ENCODE measurements at places on chromosomes 4 and X.

DNA sequence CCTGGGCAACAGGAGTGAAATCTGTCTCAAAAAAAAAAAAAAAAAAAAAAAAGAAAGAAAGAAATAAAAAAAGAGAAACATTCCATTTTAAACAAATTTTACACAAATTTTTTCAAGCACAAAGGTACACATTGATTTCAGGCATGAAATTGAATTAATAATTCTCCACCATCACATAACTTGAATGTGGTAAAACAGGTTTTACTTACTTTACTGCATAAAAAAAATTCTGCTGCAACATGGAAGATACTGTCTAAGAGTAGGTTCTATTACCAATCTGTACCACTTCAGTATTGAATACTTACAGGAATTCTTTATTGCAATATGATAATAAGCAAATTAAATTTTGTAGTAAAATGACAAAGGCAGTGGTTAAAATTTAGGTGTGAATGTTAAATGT, 271.6 kb upstream of the ARSJ start:
- DNase-seq, result no peak

DNA sequence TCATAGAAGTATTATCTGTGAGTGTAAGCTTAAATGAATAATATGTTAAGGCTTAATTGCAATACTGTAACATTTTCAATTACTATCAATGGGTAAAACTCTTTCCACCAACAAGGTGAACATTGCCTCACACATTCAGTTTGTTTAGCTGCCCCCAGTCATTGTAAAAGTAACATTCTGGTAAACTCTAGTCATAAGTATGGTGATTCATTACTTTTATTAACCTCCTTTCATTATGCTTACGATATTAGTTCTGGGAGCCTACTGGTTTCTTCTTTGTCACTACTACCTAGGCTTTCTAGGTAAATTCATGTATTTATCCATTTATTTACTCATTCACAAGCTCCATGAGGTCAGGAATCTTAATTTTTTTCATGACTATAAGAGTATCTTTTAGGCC, 412.8 kb upstream of the SLIT2 start:
- no peak for DNase-seq

GRCh38 chr4:128454281-128454871, 166.8 kb upstream of the PGRMC2 start:
- peak; percentile 88 for DNase-seq

- no peak for DNase-seq
These were observed 213.6 kb downstream of the HTR2C start for GRCh38 chrX:114797494-114797893.

DNA sequence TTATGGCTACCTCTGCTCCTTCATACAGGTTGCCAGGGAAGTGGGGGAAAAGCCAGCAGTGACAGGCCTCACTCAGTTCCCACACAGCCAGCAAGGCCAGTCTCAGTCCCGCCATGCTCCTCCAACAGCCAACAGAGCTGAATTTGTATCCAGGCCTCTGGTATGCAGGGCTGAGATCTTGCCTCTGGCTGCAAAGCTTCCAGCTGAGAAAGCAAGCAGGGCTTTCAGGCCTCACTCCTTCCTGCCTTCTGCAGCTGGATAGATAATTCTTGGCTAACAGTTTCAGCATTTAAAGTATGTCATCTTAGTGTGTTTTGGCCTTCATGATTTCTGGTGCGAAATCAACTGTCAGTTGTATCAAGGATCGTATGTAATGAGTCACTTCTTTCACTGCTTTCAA, 103.6 kb downstream of the GNL3L start:
- DNase-seq, result peak; percentile 34

DNA sequence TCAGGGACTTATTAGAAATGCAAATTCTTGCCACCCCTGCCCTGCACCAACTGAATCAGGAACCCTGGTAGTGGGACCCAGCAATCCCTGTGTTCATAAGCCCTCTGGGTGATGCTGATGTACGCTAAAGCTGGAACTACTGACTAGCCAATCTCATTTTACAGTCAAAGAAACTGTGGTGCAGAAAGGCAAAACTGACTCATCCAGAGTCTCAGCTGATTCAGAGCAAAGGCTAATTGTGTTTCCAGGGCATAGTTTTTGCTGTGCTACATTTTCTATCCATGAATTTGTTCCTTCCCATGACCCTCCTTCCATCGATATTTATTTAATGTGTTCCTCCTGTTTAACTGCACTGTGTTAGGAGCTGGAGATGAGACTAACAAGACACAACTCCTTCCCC, 207.5 kb downstream of the REPS2 start:
- peak; percentile 63 for DNase-seq

- no peak for DNase-seq
These were observed 332.0 kb downstream of the GRXCR1 start for GRCh38 chr4:43224559-43224958.

DNA sequence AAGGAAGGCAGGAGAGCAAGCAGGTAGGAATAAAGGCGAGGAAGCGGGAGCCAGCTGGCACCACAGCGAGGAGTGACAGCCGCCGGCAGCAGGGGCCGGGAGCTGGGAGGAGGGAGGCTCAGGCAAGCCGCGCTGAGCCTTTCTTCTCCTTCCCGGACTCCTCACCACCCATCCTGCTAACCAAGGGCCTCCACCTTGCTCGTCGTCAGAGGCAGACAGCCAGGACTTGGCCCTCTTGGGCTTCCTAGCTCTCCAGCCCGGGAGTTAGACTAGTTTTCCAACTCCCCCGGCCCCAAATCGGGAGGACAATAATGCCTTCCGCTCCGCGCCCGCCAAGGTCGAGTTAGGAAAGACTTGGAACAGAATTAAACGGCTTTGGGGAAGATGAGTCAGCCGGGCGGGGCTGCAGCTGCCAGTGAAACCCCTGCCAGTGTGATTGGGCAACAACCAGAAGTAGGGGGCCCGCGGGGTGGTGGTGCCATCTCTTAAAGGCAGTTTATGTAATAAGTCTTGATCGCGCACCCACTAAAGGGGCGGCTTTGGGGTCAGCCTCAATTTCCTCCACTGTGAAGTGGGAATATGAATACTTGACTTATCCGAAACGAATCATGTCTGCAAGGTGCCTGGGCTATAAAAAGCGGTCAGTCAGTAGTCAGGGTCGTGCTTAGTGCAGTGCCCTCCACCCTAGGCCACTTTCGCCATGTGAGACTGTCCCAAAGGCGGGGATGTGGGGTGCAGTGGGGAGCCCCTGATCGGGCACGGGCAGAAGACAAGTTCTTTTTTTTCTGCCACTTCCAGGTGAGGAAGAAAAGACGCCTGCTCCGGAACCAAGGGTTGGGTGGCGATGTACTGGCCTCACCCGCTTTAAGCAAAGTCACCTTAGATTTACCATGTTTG, 6.7 kb upstream of the HSD17B10 start:
- peak; percentile 30 for DNase-seq

- no peak for DNase-seq
These were observed 659.0 kb upstream of the GNPDA2 start for GRCh38 chr4:45385306-45385705.

GRCh38 chr4:74152836-74153235, 5.1 kb upstream of the MTHFD2L start:
- DNase-seq, result no peak

DNA sequence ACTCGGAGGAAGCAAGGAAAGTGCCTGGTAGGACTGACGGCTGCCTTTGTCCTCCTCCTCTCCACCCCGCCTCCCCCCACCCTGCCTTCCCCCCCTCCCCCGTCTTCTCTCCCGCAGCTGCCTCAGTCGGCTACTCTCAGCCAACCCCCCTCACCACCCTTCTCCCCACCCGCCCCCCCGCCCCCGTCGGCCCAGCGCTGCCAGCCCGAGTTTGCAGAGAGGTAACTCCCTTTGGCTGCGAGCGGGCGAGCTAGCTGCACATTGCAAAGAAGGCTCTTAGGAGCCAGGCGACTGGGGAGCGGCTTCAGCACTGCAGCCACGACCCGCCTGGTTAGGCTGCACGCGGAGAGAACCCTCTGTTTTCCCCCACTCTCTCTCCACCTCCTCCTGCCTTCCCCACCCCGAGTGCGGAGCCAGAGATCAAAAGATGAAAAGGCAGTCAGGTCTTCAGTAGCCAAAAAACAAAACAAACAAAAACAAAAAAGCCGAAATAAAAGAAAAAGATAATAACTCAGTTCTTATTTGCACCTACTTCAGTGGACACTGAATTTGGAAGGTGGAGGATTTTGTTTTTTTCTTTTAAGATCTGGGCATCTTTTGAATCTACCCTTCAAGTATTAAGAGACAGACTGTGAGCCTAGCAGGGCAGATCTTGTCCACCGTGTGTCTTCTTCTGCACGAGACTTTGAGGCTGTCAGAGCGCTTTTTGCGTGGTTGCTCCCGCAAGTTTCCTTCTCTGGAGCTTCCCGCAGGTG, 637 bp downstream of the AR start:
- no peak for DNase-seq

DNA sequence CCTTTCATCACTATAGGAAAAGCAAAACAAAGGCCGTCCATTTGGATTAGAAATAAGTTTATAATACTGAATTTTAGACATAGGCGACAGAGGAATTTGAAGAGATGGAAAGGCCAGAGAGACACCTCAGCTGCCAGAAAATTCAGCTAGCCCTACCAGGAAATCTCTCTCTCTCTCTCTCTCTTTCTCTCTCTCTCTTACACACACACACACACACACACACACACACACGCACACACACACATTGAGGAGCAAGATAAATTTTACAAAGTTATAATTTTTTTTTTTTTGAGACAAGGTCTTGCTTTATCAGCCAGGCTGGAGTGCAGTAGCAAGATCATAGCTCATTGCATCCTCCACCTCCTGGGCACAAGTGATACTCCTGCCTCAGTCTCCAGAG, 1.4 kb downstream of the XK start:
- DNase-seq, result no peak

GRCh38 chr4:58587856-58588255, 1477.7 kb upstream of the IGFBP7 start:
- DNase-seq, result no peak

DNA sequence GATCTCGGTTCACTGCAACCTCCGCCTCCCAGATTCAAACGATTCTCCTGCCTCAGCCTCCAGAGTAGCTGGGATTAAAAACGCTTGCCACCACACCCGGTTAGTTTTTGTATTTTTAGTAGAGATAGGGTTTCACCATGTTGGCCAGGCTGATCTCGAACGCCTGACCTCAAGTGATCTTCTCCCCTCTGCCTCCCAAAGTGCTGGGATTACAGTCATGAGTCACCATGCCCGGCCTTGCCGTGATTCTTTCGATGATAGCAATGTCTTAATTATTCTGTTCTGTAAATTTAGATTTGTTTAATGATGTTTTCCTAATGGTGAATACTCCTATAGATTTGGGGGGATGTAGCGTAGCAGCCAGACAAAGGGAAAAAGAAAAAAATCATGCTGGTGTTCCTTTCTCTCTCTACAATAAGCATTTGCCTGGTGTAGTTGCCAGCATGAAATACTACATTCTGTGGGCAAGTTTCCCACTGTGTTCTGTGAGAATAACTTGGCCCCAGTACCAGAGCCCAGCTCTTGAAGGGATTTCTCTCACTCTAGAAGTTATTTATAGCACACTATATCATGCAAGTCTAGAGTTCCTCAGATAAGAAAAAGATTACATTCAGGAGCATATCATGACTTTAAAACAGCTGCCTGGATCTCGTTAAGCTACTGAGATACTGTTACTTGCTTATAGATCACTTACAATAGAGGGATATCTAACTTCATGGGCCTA, 15.4 kb downstream of the NIPAL1 start:
- DNase-seq, result peak; percentile 77

GRCh38 chr4:3427134-3427476, 14.7 kb upstream of the HGFAC start:
- no peak for DNase-seq

DNA sequence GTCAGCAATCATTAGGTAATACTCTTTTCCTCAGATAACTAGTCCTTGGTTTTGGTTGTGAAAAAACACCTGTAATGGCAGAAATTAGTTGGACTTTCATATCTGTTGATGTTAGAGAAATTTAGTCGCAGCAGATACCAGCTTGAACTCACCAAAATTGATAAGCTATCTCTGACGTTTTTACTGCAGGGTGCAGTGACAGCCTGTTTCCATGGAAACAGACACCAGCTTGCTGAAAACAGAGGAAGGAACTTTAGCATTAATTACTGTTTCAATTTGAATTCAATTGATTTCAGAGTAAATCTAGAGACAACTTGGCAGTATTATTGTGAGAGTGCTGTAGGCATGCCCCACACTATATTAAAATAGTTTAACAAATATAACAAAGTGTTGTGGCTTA, 246.5 kb downstream of the PPP1R2C start:
- DNase-seq, result no peak

- no peak for DNase-seq
These were observed 70.6 kb downstream of the TAPT1 start for GRCh38 chr4:16155528-16156169.

DNA sequence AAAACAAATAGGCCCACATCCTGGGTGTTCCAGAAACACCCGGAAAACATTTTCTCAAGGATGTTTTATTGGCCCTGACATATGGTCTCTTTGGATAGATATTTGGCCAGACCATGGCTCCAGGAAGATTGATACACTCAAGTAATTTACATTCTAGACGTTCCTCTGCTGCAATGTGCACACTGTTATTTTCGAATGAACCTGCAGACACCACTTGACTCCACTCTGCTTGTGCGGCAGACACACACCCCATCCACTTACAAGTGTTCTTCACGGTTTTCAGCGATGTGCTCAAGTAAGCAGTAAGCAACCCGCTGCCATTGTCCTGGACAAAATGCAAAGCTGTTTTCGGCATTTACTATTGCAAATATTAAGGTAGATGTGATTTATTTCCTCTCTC, 12.0 kb upstream of the GPM6A start:
- DNase-seq, result no peak

- peak; percentile 17 for DNase-seq
These were observed 16.3 kb downstream of the PROM1 start for GRCh38 chr4:16067515-16067914.

DNA sequence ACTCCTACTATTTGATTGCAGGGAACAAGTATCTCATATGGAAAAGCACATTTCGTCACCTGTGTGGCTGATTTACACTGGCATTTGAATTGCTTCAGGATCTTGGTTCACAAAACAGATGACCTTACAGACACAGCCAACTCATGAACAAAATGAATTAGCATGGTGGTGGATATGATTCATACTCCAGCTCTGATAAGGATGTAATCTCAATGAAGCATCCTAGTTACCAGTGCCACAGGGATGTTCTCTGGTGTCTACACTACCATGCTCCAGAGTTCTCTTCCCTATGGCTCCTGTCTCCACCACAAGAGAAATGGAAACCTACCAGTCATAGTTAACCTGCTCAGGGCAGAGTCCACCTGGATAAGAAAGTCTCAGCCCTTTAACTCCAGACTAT, 40.7 kb downstream of the TEC start:
- DNase-seq, result no peak

GRCh38 chrX:11282043-11282442, 11.2 kb upstream of the AMELX start:
- no peak for DNase-seq

GRCh38 chr4:78640714-78641113, 89.1 kb downstream of the ANXA3 start:
- DNase-seq, result no peak

GRCh38 chr4:39565878-39566600, 38.8 kb upstream of the UGDH start:
- DNase-seq, result peak; percentile 94

- DNase-seq, result no peak
These were observed 136.9 kb downstream of the ASMT start for GRCh38 chrX:1751781-1752180.

GRCh38 chr4:88130003-88130402, 28.4 kb downstream of the ABCG2 start:
- no peak for DNase-seq

GRCh38 chrX:102154900-102155805, 624 bp downstream of the BEX5 start:
- DNase-seq, result no peak

- DNase-seq, result no peak
These were observed 15.4 kb upstream of the KLHL2 start for GRCh38 chr4:165191814-165192499.

All from astrocyte (in vitro differentiated cells and primary cell).